ENCODE measurements at places on chromosomes 3 and 15.

GRCh38 chr3:99873269-99874102, 55.8 kb downstream of the CMSS1 start:
- no peak for DNase-seq

- peak; percentile 45 for DNase-seq
Observed at GRCh38 chr15:92883163-92883875, 16.8 kb upstream of the CHD2 start.

DNA sequence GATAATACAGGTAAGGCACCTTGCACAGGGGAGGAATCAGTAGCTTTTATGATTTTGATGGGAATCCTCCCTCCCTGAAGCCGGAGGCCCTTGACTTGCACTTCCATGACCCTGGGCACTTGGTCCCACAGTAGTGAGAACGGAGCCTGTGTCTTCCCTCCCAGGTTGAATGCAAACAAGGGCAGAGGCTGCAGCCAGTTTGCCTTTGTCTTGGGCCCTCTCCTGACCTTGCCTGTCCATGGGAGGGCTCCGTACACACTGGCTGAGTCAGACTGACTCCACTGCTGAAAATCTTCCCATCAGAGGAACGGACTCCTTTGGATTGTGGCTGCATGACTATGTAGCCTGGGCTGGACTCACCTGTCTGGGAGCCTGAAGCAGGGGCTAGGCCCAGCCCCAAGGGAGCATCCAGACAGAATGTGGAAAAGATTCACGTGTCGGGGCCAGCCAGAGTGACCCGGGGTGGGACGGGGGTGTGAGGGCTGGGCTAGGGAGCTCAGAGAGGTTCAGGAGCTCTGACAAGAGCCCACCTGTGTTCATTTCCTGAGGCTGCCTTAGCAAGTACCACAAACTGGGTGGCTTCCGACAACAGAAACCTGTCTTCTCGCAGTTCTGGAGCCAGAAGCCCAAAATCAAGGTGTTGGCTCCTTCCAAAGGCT, 9.5 kb downstream of the TBC1D21 start:
- DNase-seq, result no peak

DNA sequence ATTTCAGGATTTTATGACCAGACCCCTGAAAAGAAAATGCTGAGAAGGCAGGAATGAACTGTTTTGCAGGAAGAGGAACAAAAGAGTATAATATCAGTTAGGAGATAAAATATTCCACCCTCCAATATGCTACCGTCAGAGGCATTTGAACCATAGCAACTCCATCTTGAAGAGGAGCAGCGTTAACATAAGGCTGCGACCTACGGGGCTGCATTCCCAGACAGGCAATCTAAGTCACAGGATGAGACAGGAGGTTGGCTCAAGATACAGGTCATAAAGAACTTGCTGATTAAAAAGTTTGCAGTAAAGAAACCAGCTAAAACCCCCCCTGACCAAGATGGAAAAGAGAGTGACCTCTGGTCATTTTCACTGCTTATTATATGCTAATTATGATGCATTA, 22.9 kb downstream of the CCDC39 start:
- DNase-seq, result no peak

GRCh38 chr3:56373386-56373785, 94.9 kb downstream of the ERC2 start:
- no peak for DNase-seq

- no peak for DNase-seq
Observed at GRCh38 chr3:169237201-169237600, 426.3 kb downstream of the MECOM start.

- no peak for DNase-seq
Observed at GRCh38 chr3:175526191-175526590, 667.1 kb downstream of the NAALADL2 start.

DNA sequence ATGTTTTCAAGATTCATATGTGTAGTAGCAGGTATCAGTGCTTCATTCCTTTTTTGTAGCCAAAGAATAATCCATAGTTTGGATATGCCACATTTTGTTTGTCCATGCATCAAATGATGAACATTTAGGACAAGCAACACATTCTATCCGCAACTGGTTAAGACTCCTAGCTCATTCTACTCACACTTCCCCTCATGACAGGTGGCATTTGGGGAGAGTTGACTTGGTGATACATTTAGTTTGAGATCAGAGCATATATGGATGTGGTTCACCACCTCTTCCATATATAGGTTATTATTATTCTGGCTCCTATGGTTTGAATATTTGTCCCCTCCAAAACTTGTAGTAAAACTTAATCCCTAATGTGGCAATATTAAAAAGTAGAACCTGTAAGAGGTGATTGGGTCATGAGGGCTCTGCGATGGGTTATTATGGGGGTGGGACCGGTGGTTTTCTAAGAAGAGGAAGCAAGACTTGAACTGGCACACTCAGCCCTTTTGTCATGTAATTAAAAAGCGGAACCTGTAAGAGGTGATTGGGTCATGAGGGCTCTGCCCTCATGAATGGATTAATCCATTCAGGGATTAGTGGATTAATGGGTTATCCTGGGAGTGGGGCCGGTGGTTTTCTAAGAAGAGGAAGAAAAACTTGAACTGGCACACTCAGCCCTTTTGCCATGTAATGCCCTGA, 75.3 kb upstream of the HRH1 start:
- no peak for DNase-seq

GRCh38 chr3:29281344-29282241, 722 bp downstream of the RBMS3 start:
- DNase-seq, result peak; percentile 26

- peak; percentile 4 for DNase-seq
Observed at GRCh38 chr3:51932471-51933370, 9.0 kb downstream of the RRP9 start.

GRCh38 chr3:151765685-151766084, 32.0 kb downstream of the AADACL2 start:
- no peak for DNase-seq

DNA sequence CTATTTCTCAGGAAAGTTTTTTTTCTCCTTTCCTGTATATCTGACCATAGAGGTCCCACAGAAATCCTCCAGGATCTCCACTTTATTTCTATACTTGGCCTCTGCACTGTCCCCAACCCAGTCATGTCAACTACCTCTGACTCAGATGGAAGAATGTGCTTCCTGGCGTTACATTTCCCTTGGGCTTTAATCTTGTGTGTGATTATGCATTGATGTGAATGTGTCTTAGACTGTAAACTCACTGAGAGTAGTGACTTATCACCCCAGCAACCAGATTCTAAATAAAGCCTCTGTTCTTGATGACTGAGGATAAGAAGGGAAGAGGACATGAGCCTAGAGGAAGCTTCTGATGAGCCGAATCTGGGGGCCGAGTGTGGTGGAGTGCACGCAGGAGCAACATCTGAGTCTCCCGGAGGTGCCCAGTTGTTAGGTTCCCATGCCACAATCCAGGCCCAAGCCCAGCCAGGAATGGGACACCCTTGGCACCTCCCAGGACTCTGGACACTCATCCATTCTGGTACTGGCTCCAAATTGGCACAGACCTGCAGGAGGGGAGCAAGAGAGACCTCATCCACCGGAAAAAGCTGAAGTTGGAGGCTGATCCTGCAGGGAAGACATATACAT, 32.1 kb upstream of the HEG1 start:
- no peak for DNase-seq

Measured in GM20000 (cell line).